Ascending aorta (tissue), 2 donors: ENCODE measurements at places on chromosomes 6 and 20. TPM values are rescaled to one million over a fixed set of nuclear protein-coding genes. Genes with fewer than 3 reads are reported as not detected.

Gene SYTL3
- 4.7 TPM for total RNA-seq

Gene SCGN
- total RNA-seq: not detected

Gene COL9A3
- total RNA-seq: 13.8 TPM

Gene PAK5
- total RNA-seq: not detected

Gene SCUBE3
- total RNA-seq: 29.5 TPM

Gene MRAP2
- total RNA-seq: 47.3 TPM

Gene MATN4
- total RNA-seq: 0.21 TPM

Gene PRRT1
- 1.4 TPM for total RNA-seq

Gene VGLL2
- not detected for total RNA-seq

Gene CGAS
- 15.9 TPM for total RNA-seq

Gene OR2B6
- total RNA-seq: not detected

Gene MUCL3
- total RNA-seq: not detected

Gene NKX2-4
- total RNA-seq: not detected

Gene CYP21A2
- 14.0 TPM for total RNA-seq

Gene DSP
- total RNA-seq: 7.2 TPM

Gene DIDO1
- total RNA-seq: 42.4 TPM

Gene OR2J2
- not detected for total RNA-seq

Gene MYBL2
- not detected for total RNA-seq

Gene TAGAP
- total RNA-seq: 9.2 TPM

Gene BMP6
- 16.0 TPM for total RNA-seq

Gene C20orf144
- total RNA-seq: not detected

Gene NOTCH4
- total RNA-seq: 198 TPM

Gene PTGIS
- 288 TPM for total RNA-seq

Gene IL17F
- total RNA-seq: not detected

Gene FAM83D
- total RNA-seq: 0.53 TPM

Gene LINC00237
- not detected for total RNA-seq

Gene PPP1R10
- total RNA-seq: 52.6 TPM

Gene SDCBP2
- not detected for total RNA-seq

Gene TDRD6
- 0.53 TPM for total RNA-seq

Gene KHDC1
- 1.9 TPM for total RNA-seq

Gene SCRT2
- not detected for total RNA-seq

Gene EMILIN3
- total RNA-seq: 0.53 TPM

Gene TBX18
- 81.0 TPM for total RNA-seq
